ELR (cell line): ENCODE measurements at places on chromosomes 7 and 10.
A peak's percentile ranks its signal among the peaks of the same experiment; 100 is the strongest.

- no peak for DNase-seq
Measured at GRCh38 chr7:131648491-131648890, 92.1 kb upstream of the PODXL start.

GRCh38 chr7:128044064-128044463 is 12.8 kb upstream of the LRRC4 start:
- no peak for DNase-seq

- no peak for DNase-seq
Measured at GRCh38 chr7:141691961-141692360, 10.0 kb downstream of the DENND11 start.

- DNase-seq: no peak
Measured at GRCh38 chr10:31468536-31468859, 149.5 kb downstream of the ZEB1 start.

DNA sequence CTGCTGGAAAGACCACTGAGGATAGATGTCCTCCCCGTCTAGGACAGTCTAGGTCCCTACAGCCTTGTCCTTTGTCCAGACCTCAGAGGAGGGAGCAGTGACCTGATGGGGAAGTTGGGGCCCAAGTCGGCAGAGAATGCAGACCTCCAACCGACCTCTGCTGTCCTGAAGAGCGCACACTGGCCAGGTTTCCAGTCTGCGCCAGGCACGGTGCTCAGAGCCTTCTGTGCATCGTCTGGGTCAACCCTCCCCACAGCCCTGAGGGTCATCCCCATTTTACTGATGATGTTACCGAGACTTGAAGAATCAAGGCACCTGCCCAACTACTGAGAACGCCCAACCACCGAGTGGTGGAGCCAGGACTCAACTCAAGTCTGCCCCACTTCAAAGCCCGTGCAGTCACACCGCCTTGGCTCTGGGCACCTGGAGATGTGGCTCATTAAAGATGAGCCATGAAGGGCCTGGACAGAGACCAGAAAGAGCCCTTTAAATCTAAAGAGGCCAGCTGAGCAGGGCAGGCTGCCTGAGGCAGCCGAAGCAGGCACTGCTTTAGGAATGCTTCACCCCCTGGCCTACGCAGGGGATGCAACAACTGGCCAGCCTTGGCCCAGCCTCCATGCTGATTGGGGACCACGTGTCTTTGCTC is 4.4 kb downstream of the ITPRIP start:
- no peak for DNase-seq

DNA sequence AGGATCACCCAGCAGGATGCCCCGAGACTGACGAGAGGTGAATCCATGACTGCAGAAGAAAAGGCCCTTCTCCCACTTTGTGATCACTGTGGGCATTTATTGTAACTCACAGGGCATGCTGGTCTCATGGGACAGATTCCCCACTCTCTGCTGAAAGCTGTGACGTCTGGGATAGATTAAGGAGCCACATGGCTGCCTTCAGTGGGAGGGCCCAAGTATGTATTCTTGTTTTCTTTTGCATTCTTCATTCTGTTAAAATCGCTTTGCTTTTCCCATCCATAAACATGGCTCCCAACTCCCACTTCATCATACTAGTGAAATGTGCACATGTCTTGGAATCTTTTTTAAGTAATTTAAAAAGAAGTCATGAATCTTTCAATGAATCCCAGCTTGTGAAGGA is 67.2 kb downstream of the FAM107B start:
- DNase-seq: no peak

- no peak for DNase-seq
Measured at GRCh38 chr10:130190737-130191115, 54.5 kb downstream of the GLRX3 start.

GRCh38 chr7:42765931-42766330 is 145.9 kb downstream of the C7orf25 start:
- DNase-seq: peak; percentile 5

- DNase-seq: no peak
Measured at GRCh38 chr10:89458784-89459183, 44.4 kb downstream of the IFIT5 start.

DNA sequence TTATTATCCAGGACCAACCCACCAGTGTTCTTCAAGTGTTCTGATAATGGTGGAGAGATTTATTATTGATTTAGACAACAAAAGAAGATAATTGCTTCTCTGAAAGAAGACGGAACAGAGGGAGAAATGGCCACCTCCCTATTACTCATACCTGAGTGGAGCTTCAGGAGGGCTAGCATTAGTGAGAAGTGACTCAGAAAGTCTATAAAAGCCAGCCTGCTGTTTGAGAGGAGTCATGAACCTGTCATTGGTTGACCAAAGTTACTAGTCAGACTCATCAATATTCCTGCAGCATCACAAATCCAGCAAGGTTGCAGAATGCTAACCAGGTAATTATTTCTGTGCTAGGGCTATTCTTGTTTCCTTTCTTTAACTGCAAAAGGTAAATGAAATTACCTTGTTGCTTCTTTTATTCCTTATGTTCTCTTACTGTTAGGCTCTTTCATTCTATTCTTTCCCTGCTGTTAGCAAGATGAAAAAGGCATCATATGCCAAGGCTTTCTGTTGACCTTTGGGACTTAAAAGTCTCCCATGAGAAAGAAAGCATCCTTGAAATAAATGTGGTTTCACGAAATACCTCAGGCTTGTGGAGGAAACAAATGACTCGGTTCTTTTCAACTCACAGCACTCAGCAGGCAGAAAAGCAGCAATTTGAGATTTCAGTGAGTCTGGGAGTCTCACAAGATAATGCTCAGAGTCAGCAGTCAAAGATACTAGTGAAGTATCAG is 256.4 kb upstream of the PHYHIPL start:
- DNase-seq: peak; percentile 97

DNA sequence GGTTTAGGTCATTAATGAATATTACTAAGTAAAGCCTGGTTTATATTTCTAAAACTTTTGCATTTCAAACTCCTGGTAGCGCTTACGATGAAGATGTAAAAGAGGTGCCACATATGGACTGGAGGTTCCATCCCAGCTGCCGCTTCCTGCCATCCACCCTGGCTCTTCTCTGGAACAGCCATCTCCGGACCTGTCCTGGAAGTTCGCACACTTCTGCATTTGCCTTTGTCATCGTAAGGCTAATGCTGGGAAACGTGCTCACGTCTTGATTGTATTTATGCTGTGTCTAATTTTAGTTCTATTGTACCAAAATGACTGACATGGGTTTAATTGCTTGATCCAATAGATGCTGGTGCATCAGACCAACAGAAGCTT is 103.1 kb downstream of the HIPK2 start:
- DNase-seq: no peak

DNA sequence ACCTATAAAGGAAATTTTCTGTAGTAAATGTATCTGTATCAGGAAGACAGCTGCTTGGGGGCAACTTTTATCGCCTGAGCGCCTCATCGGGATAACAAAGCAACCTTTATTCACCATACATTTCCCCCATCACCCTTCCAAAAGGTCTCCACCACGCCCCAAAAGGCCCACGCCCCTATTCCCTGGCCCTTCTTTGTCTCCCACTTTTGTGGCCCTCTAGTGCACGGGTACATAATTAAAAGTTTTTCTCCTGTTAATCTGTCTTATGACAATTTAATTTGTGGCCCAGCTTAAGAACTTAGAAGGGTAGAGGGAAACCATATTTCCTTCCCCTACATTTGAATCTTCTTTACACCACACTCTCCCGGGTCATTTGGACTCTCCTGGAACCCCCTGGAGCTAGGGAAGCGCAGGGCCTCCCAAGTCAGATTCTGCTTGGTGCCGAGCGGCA is 625 bp downstream of the RP9 start:
- peak; percentile 59 for DNase-seq

DNA sequence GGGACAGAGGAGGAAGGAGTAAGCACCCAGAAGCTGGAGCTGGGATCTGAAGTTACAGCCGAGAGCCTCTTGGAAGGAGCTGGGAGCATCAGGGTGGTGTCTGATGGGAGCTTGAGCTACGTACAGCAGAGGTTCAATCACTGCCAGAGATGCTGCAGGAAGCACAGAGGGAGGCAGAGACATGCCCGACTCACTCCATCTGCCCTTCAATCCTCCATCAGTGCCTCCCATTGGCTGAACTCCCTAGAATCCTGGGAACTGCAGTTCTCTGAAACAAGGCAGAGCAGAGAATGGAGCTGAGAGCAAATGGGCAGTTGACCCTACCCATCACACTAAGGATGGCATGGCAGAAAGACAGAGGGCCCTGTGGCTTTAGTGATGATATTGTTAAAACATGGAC is 40.0 kb upstream of the CTBP2 start:
- no peak for DNase-seq

- DNase-seq: peak; percentile 19
Measured at GRCh38 chr10:4543938-4544533, 282.0 kb upstream of the AKR1E2 start.

DNA sequence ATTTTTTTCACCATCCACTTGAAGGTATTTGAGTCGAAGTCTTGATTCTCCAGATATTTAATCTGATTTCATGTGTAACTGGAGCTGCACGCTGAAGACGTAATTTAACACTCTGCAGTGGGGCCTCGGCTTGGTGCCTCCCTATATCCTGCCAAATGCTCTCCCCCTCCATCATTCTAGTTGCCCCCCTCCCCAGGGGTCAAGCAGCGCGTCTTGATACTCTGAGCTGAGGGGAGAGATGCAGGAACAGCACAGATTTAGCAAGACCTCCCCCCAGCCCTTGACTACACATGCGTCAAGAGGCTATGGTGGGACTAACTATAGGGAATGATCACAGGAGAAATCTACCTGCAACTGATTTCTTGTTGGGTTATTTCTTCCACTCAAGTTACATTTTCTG is 85.8 kb downstream of the PRPF18 start:
- DNase-seq: no peak

- no peak for DNase-seq
Measured at GRCh38 chr10:66772548-66773471, 153.0 kb upstream of the LRRTM3 start.

DNA sequence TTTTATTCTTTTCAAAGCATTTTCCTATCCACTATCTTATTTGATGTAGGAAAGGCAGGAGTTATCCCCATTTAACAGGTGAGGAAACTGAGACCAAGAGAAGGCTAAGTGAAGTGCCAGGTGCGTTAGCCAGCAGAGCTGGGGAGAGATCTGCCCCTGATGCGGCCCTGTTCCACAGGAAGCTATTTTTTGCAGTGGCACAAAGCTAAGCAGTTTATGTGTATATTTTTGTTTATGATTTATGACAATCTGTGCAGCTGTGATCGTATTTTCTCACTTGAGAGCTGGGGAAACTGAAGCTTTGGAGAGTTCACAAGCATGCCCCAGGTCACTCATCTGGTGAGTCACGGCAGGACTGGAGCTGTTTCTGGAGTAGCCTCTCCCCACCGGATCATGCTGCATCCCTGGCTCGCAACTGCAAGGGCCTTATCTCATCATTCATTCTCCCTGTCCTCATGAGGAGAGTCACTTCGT is 38.8 kb downstream of the SLC29A3 start:
- peak; percentile 37 for DNase-seq

GRCh38 chr10:99681553-99681952 is 22.2 kb downstream of the ENTPD7 start:
- peak; percentile 72 for DNase-seq

GRCh38 chr10:103080891-103081581 is 112.0 kb downstream of the NT5C2 start:
- no peak for DNase-seq

DNA sequence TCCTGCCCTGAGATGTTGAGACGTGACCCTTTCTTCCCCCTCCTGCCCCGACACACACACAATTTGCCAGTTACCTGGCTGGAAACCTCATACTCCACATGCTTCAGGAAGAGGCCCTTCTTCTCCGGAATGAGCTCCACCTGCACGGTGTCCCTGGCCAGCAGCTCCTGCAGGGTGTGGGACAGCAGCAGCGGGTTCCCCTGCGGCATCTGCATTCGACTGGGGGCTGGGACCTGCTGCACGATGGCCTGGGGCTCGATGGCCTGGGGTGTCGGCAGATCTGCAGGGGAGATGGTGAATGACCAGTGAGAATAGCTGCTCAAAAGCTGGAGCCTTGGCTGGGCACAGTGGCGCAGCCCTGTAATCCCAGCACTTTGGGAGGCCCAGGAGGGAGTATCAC is 36.0 kb downstream of the NUDT1 start:
- no peak for DNase-seq

DNA sequence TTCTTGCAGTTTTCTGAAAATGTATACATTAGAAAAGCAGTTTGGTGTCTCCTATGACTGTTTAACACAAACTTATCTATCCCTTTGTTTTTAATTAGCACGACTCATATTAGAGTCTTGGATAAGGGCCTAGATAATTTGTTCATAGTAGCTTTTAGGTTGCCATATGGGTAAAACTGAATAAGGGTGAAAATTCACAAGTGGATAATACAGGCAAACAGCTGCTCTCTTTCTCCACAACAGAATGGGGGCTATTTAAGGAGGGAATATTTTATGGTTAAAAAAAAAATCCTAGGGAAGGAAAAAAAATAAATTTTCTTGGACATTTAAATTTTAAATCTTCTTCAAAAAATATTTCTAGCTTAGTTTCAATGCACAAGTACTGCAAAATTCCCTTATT is 1416.1 kb downstream of the GATA3 start:
- no peak for DNase-seq

- DNase-seq: peak; percentile 70
Measured at GRCh38 chr10:100872034-100872791, 40.5 kb upstream of the SLF2 start.

DNA sequence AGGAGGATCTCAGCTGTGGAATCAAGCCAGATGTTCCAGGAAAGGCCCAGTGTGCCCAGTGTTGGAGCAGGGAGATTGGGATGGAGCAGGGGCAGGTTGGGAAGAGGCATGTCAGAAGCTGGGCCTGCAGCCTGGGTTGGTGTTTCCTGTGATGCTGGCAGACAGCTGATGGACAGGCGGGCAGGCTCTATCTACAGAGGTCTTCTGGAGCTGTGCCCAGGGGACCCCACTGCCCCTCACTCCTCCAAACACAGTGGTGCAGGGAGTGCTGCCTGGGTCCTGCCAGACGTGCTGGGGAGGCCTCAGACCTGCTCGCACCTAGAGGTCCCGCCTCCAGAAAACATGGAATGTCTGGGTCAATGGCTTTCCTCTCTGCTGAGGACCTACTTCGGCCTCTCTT is 182.9 kb upstream of the TCERG1L start:
- DNase-seq: no peak

DNA sequence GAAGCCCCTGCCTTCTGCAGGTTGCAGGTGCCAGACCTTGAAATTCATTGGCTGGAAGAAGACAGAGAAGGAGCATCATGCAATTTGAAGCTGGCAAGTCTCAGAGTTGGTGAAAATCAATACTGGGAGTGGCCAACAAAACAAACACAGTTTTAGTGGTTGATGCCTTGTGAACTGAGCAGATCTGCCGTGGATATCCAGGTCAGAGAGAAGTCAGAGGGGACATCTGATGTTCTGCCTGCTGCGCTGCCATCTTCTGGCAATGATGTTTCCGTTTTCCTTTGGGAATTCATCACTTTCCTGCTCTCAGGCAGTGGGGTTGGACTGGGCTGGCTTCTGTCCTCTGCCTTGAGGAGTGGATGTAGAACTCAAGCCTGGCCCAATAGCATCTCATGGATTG is 132.0 kb downstream of the RPS24 start:
- DNase-seq: peak; percentile 35

DNA sequence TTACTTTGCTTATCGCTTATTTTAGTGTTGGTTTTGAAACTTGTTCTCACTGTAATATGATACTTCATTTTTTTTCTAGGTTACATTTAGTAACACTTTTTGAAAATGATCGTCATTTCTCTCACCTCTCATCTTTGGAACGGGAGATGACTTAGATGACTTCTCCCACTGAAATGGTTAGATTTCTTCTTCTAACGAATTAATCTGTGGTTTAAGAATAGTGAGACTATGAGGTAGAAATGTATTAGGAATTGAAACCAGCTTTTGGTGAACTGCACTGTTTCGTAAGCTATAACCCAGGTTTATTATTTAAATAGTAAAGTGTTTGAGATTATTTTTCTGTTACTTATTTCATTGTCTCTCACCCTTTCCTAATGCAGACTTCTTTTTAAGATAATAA is 93.7 kb downstream of the PRR15 start:
- DNase-seq: no peak
